ENCODE measurements at places on chromosomes 11 and 22.

DNA sequence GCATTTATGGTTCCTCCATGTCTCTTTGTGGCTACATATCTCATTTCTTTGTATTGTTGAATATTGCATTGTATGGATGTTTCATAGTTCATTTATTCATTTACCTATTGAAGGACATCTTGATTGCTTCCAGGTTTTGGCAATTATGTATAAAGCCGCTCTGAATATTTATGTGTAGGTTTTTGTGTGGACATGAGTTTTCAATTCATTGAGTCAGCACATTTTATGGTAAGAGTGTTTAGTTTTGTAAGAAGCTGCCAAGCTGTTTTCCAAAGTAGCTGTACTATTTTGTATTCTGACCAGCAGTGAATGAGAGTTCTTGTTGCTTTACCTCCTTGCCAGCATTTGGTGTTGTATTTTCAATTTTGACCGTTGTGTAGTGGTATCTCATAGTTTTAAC is 39.2 kb downstream of the KDM2A start:
- no peak for DNase-seq

- no peak for DNase-seq
Measured at GRCh38 chr22:48579928-48580309, 1247.8 kb downstream of the BRD1 start.

DNA sequence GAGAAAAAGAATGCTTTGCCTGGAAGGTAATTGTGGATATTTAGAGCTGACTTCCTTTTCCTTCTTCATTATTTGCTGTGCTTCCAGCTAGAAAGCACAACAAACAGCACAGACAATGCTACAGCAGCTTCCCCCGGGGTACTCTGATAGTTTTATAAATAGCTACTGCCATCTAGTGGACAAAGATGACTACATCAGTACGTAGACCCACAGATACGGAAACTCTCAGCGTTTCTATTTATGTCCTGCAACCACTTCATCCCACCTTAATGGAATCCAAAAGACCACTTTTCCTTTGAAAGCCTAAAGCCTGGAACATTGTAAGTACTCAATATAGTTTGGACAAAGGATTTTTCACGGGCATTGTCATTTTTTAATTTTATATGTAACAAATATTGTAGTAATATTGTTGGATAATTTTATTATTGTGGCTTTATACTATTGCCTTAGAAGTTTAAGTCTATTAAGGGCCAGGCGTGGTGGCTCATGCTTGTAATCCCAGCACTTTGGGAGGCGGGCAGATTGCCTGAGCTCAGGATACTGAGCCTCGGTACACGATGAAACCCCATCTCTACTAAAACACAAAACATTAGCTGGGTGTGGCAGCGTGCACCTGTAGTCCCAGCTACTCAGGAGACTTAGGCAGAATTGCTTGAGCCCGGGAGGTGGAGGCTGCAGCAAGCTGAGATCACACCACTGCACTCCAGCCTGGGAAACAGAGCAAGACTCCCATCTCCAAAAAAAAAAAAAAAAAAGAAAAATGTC is 7.5 kb downstream of the HSPA8 start:
- peak; percentile 77 for DNase-seq

GRCh38 chr11:13368041-13368446 is 90.5 kb downstream of the BMAL1 start:
- DNase-seq, result peak; percentile 17

- DNase-seq, result no peak
Measured at GRCh38 chr11:101885631-101886030, 29.2 kb upstream of the CEP126 start.

DNA sequence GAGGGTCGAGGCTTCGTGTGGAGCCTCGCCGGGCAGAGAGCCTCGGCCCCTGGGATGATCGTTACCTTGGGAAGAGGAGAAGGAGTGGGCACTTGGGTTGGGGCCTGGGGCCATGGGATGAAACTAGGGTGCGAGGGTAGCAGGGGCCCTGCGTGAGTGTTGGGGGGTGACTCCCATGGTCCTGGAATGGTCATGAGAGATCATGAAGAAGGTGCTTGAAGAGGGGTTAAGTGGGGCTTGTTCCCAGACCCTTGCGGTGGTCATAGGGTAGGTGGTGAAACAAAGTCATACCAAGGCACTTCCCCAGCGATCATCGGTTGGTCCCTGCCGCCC is 284 bp downstream of the CCS start:
- no peak for DNase-seq

DNA sequence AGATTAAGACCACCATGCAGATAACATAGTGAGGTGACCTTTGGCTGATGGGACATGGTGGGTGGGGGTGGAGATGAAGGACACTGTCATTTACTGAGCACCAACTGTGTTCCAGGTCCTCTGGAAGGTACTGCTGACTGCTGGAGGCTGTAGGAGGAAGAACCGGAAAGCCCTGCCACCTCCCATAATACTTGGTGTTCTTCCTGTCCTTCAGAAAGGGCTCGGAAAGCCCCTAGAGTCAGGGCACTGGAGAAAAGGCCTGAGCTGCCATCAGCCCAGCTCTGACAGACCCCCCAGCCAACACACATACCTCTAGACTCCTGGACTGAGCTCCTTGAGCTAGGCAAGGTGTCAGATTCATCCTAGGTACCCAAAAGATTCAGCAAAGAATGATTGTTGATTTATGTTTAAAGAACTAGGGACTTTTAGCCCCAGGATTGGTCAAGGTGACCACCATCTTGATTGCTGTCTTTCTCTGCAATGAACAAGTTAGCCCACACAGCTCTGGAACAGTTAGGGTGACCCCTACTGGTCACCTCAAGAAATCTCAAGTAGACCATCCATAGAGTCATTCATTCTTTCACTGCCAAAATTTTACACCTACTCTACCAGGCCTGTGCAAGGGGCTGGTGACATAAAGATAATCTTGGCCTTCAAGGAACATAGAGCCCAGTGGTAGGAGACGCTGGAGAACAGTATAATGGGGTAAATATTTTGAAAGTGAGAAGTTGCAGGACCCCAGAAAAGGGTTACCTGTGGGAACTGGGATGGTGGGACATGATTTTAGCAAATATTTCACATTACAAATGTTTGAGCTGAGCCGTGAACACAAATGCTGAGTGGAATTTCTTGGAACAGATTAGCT is 39.4 kb downstream of the IRAG1 start:
- peak; percentile 75 for DNase-seq

DNA sequence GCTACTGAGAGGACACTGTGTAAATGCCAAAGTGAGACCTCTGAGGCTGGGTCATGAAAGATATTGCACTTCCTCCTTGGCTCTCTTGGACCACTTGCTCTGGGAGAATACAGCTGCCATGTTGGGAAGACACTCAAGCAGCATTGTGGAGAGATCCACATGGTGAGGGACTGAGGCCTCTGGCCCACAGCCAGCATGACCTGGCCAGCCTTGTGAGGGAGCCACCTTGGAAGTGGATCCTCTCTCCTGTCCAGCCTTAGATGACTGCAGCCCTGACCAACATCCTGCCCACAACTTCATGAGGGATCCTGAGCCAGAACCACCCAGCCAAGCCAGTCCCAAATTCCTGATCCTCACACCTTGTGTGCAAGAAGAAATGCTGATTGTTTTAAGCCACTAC is 30.4 kb downstream of the MB start:
- DNase-seq, result no peak

DNA sequence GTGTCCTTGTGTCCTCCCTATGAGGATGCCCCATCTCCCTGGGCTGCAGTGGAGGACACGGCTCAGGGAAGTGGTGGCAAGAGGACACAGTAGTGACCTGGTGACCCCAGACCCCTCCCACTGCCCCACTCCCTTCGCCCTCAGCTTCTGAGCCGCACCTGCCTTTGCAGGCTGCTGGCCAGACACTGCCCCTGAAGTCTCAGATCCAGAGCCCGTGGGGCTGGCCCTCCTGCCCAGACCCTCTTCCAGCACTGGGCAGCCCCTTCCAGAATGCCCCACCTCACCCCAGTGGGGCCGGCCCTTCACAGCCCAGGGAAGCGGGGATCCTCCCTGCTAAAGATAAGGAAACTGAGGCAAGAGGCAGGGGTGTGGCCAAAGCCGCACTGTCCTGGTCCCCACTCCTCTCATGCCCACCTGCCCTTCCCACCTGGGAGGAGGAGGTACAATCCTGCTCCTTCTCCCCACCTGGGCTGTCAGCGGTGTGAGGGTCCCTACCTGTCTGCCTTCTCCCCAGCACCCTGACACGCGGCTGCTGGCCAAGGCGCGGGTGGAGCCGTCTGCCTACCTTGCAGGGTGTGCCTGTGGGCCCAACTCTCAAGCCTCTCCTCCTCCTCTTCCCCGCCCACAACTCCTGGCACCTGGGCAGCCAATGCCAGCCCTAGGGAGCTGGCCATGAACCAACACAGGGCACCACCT is 17.3 kb downstream of the TRPM5 start:
- no peak for DNase-seq
